CD4-positive, alpha-beta T cell treated with Interleukin-17A for 4 hours (primary cell): ENCODE measurements at places on chromosomes 6 and 20.

DNA sequence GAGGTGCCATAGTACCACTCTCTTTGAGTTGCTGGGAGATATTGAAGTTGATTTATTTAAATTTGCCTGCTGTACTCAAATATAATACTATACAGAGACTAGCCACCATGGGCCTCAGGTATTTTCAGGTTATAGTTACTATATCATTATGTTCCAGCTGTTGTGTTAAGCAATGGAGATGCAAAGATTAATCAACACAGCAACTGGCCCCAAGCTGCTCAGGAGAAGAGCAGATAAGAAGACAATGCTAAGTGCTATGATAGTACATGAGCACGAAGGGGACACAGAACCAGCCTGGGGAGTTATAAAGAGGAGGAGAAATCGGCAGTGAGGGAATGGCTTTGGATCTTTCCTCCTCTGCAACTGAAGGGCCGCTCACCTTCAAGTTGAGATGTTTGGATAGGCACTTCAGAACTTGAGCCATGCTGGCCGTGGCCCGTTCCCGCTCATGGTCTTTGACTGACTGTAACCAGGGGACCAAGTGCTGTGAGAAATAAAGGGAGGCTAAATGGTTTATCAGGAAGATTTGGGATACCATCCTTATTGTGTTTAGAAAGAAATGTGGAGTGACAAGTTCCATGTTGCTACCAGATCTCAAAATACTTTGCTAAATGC, 24.3 kb upstream of the RPN2 start:
- DNase-seq, result no peak

DNA sequence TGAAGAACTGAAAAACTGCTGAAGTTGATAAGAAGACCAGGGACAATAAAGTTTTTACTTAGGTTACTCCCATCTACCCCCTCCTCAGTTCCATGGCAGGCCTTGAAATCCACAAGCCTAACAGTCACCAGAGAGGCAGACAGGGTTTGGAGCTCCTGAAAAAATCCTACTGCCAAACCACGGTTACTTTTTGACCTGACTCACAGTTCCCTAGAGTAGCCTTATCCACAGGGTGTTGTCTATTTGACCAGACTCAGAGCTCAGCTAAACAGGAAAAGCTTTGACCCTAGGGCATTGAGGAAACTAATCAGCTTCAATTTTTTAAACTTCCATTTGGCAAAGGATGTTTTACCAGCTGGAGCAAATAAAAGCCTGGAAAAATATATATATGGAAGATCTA, 257.7 kb upstream of the NT5E start:
- DNase-seq, result no peak

DNA sequence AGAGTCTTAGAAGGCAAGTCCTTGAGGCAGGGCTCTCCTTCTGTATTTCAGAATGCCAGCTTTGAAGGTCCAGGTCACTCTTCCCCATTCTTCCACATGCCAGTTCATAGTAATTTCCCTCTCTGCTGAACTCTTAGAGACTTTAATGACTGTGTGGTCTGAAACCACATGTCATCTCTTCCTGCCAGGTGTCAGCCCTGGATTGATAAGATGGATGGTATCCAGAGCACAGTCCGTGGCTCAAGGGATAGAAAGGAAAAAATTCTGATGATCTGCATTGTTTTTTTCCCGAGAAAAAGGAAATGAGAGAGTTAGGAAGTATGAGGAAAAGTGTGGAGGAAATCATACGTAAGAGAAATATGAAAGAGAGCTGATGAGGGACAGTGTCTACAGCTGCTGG, 250.9 kb downstream of the TPBG start:
- DNase-seq, result no peak

GRCh38 chr6:93123585-93123984, 295.8 kb downstream of the EPHA7 start:
- no peak for DNase-seq

DNA sequence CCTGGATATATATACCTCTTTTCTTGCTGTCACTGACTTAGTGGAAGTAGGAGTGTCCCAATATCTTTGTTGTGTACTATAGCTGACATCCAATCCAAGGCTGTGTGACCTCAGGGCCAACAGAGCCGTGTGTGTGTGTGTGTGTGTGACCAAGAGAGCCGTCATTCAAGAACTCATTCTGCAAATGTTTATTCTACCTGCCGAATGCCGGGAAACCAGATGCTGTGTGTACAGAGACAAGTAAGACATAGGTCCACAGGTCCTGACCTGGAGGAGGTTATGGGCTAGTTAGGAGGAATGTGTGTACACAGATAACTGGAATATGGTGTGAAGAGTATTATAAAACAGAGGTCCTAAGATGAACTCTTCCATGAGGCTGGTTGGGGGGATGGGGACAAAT, 190.0 kb downstream of the DHX35 start:
- DNase-seq, result no peak

DNA sequence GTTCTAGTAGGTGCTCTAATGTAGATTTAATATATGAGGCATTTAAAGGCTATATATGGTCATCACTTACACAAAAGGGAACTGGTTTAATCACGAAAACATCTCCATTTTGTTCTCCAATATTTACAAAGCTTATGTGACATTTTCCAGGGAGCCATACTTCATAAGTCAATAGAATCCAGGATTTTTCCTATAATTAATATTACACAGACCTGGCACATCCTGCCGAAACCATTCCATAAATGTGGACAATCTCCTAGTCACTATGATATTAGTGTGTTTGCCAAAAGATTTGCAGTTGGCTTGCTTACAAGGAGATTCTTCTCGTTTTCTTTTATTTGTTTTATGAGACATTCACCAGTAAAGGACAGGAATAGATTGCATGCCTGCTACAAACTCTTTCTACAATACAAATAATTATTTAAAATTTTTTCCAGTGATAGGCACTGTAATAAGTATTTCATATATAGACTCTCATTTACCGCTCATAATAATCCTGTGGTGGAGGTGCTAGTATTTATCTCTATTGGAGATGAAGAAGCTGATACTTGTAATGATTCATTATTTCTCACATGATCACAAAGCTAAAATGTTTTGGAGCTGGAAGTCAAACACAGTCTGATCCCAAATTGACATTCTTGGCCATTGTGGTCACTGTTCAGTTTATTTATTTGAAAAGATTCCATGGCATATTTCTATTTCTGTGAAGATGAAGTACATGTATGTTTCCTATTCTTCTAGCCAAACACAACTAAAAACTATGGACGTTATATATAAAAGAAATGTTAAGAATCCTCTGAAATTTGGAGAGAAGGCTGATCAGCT, 597.0 kb downstream of the HTR1B start:
- DNase-seq, result no peak

GRCh38 chr6:45710304-45710821, 305.3 kb downstream of the CLIC5 start:
- peak; percentile 56 for DNase-seq

DNA sequence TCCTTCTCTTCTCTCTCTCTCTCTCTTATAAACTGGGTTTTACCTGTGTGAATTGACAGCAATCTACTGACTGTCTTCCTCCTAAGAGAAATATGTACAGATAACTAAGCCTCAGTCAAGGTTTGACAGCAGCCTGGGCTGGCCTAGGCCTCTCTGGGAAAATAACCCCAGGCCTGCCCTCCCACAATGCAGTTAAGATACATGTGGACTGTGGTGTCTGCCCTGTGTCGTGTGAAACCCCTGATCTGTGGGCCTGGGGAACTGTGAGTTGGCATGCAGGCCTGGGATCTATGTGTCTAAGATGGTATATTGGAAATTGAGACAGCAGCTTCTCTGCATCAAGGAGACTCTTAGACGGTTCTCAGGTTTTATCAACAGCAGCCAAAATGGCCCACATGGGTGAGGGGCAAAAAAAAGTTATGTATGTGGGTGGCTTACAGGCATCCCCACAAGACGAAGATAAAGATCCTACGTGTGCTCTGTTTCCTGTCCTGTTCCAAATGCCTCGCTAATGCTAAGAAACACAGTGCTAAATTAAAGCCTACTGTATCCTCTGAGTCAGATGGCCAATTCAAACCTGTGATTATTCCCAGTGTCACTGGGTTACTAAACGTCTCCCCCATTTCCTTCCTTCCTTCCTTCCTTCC, 19.0 kb downstream of the LRFN2 start:
- no peak for DNase-seq

- peak; percentile 69 for DNase-seq
These were observed 67.0 kb downstream of the TNFRSF21 start for GRCh38 chr6:47242483-47243386.

- no peak for DNase-seq
These were observed 28.8 kb upstream of the HIVEP1 start for GRCh38 chr6:11983306-11983705.

DNA sequence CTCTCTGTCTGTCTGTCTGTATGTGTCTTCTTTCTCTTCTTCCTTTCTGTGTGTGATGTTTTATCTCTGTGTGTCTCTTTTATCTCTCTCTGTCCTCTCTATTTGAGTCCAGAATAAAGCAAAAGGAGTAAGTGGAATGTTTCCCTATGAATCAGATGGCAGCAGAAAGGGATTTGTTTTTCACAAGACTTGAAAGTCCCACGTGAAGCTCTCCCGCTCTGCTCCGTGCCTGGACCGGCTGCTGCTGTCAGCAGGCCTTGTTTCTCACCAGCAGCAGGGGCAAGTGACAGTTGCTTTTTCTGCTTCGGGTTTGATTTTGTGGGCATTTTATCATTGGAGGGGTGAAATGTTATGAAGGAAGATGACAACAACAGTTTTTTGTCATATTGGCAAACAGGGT, 212.7 kb downstream of the PACRG start:
- DNase-seq, result no peak

- DNase-seq, result no peak
These were observed 27.3 kb downstream of the WRNIP1 start for GRCh38 chr6:2792330-2793110.

DNA sequence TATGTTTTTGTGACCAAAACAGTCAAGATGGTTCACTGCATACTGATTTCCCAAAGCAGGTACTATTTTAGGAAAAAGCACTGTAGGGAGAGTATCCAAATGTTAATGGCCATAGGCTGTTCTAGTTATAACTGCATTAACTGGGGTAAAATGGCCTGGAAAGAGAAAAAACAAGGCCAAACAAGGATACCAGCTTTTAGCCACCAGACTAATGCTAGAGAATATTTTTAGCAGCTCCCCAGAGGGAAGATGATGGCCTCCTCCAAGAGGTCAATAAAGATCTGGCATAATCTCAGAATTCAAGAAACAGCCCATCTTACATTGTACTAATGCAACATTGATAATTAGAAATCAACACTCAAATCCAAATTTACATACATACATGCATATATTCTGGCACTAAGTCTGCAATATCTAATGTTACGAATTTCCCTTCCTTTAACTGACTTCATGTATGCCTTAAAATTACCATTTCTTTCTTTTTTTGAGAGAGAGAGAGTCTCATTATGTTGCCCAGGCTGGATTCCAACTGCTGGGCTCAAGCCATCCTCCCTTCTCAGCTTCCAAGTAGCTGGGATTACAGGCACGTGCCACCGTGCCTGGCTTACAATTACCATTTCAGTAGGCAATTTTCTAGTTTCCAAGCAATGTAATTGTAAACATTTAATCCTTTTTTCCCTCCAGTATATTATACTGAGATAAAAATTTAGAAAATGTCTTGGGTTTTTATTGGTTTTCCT, 9.3 kb downstream of the COX7A2 start:
- no peak for DNase-seq

GRCh38 chr20:10669843-10670446, 3.9 kb downstream of the JAG1 start:
- DNase-seq, result no peak

DNA sequence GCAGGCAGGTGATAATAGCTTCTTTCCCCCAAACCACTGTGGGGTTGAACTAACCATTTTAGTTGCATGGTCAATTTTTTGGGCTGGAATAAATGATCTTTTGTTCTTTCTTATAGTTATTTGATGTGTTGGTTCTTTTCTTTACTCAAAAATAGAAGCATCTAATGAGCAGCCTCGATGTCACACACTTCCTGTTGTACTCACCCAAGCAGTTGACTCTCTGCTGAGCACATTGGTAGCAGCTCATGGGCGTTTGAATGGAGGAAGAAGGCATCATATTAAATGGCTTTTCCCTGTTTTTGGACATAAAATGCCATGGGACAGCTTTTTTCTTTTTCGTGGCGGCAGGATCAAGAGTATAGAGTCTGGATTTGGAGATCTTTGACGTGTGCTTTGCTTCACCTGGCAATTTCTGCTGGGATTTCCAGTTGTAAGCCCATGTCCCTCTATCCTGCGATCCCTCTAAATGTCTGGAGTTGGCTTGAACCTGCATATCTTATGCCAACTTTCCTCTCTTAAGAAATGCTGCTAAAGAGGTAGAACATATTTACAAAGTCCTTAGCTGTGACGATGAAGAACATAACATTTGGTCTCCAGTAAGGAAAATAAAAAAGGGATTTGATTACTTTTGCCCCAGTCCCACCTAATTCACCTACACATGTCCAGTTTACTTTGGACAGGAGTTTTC, 268.3 kb downstream of the PRL start:
- DNase-seq, result no peak

DNA sequence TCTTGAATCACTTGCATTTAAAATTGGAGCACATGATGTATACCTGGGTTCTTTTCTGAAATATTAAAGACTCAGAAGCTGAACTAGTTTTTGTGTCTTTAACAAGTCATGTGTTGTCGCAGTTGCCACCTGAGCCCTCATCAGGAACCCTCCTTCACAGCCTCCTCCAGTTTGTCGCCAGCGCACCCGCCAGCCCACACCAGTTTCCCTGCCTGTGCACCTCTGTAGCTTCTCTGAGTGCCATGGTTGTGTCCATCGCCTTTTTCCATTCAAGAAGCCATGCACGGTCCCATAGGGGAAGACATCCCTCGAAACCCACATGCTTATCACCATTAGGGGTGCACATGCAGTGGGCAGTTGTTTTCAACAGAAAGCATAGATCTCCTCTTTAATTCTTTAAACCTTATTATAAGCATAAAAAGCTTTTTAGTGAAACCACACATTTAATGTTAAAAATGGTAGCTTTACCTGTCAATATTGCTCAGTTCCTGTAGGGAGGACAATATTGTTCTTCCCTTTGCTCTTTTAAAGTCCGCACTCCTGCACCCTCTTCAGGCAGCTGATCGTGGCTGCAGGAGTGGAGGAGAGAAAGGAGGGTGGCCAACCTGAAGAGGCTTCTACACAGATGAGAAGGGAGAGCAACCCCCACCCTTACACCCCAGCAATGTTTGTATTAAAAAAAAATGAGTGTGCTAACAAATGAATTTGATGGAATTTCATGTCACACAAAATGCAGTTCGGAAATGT, 121.9 kb downstream of the CFAP61 start:
- DNase-seq, result no peak

- no peak for DNase-seq
These were observed 225.4 kb downstream of the CDH4 start for GRCh38 chr20:61477451-61477861.

- no peak for DNase-seq
These were observed 123.6 kb downstream of the ISM1 start for GRCh38 chr20:13344671-13345070.

- DNase-seq, result peak; percentile 63
These were observed 48.4 kb downstream of the CEP43 start for GRCh38 chr6:167047554-167047953.

GRCh38 chr20:40956542-40957264, 71.9 kb upstream of the TOP1 start:
- DNase-seq, result no peak

GRCh38 chr6:132648356-132648755, 10.6 kb downstream of the TAAR1 start:
- DNase-seq, result no peak
